ENCODE measurements at places on chromosomes 16 and 17.

GRCh38 chr17:27318228-27318627 lies 24.3 kb downstream of the WSB1 start:
- no peak for DNase-seq

- no peak for DNase-seq
Measured at GRCh38 chr17:79221597-79221996, 147.0 kb downstream of the ENGASE start.

DNA sequence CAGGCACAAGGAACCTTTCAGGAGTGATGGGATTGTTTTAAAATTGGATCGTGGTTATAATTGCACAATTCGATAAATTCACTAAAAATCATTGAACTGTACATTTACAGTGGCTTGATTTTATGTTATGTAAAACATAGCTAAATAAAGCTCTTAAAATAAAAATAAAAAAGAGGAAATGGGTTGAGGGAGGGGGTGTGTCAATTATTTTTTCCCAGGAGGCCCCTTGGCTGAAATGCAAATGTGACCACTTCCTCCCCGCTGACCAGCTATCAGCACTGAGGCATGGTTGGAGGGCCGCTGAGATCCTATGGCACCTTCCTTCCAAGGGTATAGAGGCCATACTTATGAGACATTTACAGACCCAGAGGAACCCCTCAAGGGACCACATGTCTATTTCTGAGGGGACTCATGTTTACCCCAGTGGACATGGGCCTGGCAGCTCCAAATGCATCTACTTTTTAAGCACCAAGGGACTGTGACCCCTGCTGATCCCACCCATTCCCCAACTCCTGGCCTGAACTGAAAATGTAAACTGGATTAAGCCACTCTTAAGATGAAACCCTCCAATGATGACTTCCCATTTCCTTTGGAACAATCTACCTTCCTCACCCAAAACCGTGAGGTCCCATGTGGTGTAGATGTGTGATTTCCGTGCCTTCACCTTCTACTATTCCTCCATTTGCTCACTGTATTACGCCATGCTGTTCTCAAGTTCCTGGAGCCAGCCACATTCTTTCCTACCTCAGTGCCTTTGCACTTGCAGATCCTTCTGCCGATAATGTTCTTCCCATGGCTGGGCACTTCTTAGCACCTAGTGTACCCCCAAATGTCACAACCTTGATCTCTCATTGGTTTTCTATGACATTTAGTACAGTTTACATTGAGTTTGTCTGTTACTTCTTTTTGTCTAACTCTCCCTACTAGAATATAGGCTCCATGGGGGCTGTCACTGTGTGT lies 2.8 kb upstream of the IL21R start:
- DNase-seq = no peak

DNA sequence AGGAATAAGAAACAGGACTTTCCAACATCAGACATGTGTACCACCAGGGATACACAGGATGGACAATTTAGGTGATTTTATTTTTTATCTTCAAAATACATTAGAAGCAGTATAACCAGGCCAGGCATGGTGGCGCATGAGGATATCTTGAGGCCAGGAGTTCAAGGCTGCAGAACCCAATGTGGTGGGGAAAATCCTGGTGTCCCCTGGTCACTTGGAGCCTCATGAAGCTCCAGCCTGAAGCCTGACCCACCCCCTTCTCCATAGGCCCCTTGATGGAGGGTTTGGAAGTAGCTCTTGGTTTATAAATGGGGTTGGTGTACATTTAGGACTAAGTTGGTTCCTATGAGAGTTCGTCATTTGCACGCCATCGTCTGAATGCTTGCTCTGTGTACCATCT lies 88.6 kb downstream of the MYH11 start:
- DNase-seq = no peak

DNA sequence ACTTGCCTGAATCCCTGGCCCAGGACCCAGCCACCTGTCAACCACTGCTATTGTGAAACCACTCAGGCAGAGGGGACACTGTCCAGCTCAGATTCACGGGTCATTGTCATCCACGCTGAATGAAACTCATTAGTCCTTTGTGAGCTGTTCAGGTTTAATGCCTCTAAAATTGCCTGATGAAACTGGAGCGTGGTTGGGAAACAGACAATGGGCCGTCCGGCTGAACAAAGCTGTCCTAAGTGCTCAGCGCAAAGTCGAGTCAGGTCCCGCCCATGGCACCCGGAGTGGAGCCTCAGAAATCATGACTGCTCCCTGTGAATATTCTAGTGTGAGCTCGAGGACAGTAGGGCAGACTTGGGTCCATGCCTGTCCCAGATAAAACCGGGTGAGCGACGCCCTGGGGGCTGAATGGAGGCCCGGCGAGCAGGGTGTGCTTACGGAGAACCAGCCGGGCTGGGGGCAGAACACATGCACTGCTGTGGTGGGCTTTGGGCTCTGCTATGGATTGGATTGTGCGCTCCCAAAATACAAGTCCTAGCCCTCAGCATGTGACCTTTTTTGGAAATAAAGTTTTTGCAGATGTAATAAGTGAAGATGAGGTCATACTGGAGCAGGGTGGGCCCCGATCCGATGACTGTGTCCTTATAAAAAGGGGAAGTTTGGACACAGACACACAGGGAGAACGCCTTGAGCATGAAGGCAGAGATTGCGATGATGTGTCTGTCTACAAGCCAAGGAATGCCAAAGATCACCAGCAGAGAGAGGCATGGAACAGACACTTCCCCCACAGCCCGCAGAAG lies 12.9 kb upstream of the CMIP start:
- no peak for DNase-seq

DNA sequence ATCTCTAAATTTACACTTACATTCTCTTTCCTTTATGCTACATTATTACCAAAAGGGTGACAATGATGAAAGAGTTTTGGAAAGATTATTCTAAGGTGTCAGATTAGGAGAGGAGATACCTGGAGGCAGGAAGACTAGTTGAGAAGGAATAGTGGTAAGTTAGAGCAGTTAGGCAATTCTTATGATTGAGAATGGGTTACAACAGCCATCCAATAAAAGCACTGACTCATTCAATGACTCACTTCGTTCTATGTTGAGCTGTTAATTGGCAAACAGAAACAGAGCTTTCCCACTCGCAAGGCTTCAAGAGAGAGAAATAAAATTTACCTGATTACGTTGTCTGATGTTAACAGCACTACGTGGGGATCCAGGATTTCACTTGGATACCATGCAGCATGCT lies 5.8 kb downstream of the NUP88 start:
- DNase-seq = no peak

DNA sequence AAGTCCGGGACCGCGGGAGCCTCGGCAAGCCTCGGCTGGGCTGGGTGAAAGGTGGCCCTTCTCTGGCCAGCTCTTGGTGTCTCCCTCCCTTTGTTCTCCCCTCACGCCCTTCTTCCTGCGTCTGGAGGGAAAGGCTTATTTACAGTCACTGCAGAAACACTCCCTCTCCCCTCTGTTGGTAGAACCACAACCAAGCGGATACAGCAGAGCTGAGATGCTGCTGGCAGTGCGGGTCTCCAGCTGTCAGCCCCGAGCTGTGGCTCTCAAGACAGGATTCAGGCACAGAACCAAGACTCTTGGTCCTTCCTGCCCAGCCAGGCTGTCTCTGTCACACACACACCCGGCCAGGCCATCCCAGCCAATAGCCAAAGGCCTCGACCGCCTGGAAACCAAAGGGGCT lies 133.3 kb downstream of the ENGASE start:
- no peak for DNase-seq

- DNase-seq = no peak
Measured at GRCh38 chr17:60305141-60305540, 86.8 kb downstream of the USP32 start.

DNA sequence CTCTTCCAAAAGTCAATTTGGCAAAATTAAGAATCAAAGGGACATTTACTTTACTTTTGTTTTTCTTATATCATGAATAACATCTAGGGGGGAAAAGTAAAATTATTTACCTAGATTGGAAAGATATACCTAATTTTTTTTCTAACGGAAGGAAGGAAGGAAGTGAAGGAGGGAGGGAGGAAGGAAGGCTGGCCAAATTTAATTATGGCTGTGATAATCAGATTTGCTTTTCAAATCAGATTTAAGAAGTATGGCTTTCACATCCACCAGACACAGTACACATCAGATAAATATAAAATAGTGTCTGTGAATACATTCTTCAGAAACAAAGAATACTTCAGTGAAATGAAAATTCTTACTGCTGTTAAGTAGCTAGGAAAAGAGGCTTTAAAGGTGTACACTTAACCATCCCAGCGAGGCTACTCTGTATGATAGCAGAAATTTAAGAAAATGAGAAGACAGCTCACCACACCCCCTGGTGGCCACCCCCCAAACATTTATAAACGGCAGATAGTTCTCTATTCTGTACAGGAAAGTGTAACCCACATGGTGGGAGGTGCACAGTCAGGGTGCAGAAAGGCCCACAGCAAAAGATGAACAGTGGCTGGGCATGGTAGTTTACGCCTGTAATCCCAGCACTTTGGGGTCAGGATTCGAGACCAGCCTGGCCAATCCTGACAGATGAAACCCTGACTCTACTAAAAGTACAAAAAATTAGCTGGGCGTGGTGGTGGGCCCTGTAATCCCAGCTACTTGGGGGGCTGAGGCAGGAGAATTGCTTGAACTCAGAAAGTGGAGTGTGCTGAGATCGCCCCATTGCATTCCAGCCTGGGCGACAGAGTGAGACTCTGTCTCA lies 150.8 kb downstream of the SSH2 start:
- peak; percentile 41 for DNase-seq

- DNase-seq = no peak
Measured at GRCh38 chr17:78725448-78726021, 56.5 kb downstream of the CYTH1 start.

GRCh38 chr17:4901108-4901647 lies 1.7 kb downstream of the CHRNE start:
- no peak for DNase-seq

GRCh38 chr17:68783861-68784260 lies 171.3 kb downstream of the ABCA8 start:
- DNase-seq = no peak

DNA sequence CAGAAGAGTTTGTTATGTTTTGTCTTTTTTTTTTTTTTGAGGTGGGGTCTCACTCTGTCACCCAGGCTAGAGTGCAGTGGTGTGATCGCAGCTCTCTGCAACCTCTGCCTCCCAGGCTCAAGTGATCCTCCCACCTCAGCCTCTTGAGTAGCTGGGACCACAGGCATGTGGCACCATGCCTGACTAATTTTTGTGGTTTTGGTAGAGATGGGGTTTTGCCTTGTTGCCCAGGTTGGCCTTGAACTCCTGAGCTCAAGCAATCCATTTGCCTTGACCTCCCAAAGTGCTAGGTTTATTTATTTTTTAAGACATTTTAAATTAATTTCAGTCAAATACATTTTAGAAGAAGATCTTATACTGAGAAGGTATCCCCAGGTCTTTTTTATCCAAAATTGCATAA lies 366.7 kb downstream of the KCNJ2 start:
- DNase-seq = no peak

DNA sequence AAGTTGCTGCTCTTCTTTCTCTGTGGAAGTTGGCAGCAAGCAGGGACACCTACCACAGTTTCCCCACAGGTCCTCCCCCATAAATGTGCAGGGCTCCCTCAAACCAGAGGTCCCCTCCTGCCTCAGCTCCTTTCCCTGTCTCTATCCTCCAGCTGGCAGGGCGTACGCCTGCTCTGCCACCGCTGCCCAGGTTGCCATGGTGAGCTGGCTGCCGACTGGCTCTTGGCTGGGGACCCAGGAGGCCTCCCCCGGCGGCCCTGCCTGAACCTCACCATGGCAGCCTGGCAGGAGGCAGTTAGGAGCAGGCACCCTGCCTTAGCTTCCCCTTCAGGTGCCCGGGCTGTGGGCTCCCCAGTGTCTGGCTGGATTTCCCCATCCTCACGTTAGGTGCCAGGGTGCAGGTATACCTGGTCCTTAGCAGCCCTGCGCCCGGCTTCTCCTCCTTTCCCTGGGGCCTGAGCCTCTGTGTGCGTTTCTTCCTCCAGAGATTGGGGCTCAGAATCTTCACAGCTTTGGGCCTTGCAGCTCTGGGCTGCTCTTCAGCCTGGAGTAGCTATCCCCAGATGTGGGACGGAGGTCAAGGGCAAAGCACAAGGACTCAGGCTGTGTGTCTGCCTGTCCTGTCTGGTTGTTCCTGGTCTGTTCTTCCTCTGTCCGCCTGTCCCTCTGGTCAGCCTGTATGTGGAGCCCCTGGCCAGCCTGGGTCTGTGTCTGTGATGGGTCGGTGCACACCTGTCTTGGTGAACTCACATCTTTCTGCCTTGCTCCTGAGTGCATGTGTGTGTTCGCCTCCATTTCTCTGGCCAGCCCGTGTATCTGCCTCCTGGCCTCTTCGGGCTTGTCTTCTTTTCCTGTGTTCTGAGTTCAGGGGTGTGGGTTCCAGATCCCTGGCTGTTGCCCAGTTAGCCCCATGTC lies 15.7 kb downstream of the GJD3 start:
- DNase-seq = no peak

GRCh38 chr16:69848637-69849545 lies 86.8 kb downstream of the WWP2 start:
- no peak for DNase-seq

DNA sequence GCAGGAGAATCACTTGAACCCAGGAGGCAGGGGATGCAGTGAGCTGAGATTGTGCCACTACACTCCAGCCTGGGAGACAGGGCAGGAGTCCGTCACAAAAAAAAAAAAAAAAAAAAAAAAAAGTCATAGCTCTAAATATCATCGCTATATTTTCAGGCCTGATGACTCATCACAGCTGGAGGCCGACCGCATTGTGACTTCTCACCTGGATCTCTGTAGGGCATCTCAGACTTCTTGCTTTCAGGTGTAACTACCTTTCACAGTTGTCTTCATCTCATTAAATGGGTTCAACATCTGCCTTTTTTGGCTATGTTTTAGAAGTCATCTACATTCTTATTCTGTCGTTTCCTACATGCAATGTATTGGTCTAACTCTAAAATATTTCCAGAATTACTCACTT lies 353.1 kb upstream of the MON1B start:
- DNase-seq = no peak

DNA sequence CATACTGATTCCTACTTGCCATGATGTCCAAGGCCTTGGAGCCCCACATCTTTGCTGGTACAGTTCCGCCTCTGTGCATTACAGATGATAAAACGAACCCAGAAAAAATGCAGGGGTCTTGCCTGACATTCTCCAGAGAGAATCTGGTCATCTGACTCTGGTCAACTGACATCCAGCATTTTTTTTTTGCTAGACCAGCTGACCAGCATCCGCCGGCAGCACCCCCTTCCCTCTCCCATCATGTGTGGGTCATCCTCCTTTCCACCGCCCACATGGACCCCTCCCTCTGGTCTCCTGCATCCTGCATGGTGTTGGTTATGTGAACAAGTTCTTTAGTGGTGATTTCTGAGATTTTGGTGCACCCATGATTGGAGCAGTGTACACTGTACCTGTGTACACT lies 47.1 kb downstream of the CDH1 start:
- DNase-seq = no peak

All from NCI-H524 treated with DMSO at 0.1 percent for 48 hours (cell line).